ENCODE measurements at places on chromosomes 16 and 17.

GRCh38 chr17:3961564-3962047, 2.6 kb downstream of the ATP2A3 start:
- no peak for DNase-seq

GRCh38 chr16:84085773-84086172, 31.0 kb downstream of the MBTPS1 start:
- DNase-seq = no peak

DNA sequence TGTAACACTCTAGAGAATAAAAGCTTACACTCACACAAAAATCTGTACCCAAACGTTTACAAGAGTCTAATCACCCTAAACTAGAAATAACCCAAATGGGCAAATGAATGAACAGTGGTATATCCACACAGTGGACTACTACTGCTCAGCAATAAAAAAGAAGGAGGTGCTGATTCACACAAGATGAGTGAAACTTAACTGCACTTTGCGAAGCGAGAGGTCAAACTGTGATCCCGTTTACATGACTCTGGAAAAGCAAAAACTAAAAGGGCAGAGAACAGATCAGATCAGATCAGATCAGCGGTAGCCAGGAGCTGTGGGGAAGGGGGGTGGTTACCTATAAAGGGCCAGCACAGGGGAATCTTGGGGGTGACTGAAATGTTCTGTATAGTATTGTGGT, 113.4 kb downstream of the TRIM37 start:
- DNase-seq = no peak

GRCh38 chr17:36816907-36817288, 120.4 kb upstream of the LHX1 start:
- no peak for DNase-seq

GRCh38 chr17:80463784-80464400, 12.5 kb downstream of the NPTX1 start:
- DNase-seq = no peak

- DNase-seq = no peak
Measured at GRCh38 chr16:70391881-70392481, 45.3 kb downstream of the DDX19A start.

- no peak for DNase-seq
Measured at GRCh38 chr16:55062442-55062841, 131.8 kb downstream of the IRX5 start.

DNA sequence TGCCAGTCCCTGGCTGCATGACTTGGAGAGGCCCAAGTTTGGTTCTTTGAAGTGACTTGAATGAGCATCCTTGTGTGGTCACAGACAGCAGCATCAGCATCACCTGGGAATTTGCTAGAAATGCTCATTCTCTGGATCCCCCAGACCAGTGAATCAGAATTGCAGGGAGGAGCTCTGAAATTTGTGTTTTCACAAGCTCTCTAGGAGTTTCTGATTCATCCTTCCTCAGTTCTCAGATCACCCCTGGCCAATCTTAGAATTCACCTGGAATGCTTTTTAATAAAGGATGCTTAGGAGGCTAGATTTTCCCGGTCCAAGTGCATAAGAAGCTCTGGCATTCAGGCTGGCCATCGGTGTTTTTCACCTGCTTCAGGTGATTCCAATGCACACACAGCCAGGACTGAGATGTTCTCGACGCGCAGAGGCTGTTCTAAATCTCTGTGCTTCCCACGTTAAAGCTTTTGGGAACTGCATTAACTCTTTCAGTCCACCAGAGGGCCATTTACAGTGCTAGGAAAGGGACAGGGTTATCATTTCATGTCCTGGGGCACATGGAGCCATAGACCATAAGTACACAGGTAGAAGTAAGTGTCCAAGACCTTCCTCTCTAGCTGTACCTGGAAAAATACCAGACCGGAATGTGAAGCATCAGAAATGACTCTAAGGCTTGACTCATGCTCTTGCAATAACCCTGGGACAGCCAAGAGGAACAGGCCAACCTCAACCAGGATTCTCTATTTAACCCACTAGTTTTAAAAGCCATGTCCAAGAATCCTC, 85.7 kb upstream of the XYLT1 start:
- no peak for DNase-seq

GRCh38 chr16:86072328-86073102, 173.6 kb downstream of the IRF8 start:
- DNase-seq = no peak

GRCh38 chr16:81313701-81314602, 810 bp upstream of the GAN start:
- DNase-seq = no peak

- no peak for DNase-seq
Measured at GRCh38 chr16:73847090-73847489, 449.5 kb upstream of the PSMD7 start.

DNA sequence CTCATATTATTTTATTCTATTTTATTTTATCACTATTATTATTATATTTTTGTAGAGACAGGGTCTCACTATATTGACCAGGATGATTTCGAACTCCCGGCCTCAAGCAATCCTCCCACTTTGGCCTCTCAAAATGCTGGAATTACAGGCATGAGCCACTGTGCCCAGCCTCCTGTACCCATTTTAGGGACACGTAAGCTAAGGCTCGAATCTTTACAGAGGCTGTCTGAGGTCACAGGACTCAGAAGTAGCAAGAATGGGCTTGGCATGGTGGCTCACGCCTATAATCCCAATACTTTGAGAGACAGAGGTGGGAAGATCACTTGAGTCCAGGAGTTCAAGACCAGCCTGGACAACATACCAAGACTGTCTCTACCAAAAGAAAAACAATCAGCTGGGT, 12.7 kb upstream of the ABAT start:
- no peak for DNase-seq

DNA sequence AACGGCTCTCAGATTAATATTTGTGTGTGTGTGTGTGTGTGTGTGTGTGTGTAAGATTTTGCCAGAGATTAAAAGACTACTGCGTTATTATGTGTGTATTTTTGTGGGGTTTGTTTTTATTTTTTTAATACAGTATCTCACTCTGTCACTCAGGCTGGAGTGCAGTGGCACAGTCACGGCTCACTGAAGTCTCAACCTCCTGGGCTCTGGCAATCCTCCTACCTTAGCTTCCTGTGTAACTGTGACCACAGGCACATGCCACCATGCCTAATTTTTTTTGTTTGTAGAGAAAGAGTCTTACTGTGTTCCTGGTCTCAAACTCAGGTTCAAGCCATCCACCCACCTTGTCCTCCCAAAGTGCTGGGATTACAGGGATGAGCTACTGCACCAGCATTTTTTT, 87.2 kb downstream of the CYB561 start:
- DNase-seq = no peak

DNA sequence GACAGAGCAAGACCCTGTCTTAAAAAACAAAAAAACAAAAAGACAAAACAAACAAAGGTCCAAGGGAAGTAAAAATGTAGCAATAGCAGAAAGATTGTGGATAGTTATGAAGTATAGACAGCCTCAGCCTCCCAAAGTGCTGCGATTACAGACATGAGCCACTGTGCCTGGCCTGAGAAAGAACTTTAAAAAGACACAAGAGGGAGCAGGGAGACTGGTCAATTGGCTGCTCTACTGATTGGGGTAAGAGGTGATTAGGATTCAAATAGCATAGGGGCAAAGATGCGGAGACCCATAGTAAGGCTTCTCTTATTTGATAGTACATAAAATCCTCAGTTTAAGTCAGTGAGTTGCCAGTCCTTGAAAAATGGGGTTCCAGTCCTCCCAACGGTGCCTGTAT, 518.2 kb upstream of the GOT2 start:
- DNase-seq = no peak

DNA sequence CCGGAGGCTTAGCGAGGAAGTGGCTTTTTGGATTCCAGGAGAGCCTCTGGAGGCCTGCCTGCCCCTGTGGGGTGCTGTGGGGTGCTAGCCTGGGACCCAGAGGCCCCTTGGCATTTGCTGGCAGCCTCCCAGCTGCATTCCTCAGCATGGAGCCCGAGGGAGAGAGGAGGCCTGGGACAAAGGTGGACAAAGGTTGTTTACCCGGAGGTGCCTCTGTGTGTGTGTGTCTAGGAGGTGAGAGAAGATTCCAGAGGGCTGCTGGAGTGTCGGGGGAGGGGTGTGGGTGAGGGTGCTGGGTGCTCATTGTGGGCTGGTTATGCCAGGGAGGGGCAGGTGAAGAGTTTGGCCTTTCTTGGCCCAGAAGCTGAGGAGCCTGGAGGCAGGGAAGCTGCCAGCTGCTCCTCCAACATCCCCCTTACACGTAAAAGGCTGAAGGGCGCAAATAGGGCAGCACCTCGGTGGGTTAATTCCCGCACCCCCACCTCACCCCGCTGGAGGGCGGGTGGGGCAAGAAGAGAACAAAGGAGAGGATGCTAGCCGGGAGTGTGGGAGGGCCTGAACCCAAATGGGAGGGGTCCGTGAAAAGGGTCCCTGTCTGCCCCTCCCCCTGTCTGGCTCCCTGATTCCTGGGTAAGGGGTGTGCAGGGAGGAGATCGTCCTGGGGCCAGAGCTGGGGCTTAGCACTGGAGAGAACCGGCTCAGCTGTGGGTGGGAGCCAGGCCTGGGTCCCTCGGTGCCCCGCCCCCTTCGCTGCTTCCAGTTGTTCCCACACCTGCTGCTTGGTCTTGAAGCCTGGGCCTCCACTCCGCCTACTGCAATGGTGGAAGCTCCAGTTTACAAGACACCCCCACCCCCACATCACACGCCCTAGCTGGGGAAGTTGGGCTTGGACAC, 9.9 kb downstream of the HEXIM2 start:
- no peak for DNase-seq

DNA sequence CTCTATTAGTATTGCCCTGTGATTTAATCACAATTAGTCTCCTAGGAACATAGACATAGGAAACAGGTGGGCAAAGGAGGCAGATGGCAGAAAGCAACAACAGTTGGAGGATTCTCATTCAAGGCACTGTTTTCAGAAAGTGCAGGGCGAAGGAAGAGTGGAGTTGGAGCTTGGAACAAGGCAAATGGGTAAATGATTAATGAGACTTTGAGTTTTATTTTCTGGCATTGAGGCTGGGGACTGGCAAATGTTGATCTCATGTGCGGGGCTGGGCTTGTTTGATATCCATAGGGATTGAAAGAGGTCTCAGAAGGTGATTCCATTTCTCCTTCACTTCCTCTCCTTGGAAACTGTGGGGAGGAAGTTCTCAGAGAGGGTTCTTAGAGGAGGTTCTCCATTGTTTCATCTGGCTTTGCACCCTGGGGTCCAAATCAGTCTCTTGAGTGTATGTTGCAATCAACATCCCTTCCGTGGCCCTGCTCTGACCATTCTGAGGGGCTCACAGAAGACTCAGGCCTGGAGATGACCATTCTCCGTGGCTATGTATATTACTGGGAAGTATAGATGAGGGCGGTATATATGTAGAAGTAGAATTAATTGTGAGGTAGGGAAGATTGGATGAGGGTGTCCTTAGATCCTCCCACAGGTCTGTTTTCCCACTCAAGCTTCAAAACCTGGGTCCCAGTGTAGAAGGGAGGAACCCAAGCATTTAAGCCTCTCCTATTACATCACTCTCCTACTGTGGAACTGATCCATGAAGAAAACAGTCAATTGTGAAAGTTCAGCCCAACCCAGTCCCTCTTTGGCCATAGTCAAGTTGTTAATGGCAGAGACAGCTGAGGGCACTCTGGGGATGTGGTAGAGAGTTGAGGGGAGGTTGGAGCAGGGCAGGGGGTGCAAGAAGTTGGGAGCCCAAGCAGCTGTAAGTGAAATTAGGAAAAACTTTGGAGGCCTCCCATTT, 36.5 kb upstream of the SRSF1 start:
- no peak for DNase-seq

DNA sequence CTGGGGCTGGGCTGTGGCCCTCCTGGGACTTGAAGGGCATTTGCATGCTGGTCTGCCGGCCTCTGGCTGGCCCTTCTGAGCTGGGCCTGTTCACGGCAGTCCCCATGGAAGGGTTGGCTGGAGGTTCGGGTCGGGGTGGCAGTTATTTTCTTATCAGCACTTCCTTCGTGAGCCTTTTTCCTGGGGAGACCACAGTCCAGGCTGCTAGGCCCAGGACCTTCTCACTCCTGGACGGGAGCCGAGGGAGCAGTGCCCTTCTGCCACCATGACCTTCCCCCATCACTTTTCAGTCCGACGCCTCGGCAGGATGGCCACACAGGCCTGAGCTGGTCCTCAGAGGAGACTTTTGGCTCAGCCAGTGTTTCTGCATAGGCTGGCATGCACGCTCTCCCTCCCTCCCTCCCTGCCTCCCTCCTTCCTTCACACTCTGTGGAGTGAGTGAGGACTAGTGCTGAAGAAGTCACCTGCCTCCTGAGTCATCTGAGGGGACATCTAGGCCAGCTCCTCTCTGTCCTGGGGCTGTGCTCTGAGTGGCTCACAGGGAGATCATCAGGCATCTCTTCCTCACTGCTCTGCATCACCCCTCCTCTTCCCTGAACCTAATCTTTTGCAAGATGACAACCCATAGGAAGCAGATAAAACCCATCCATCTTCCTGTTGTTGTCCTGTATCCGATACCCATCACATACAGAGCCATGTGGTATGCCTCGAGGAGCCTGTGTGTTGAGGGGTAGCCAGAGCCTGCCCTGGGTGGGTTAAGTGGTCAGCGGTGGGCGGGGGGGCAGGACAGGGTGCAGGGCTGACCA, 109.7 kb downstream of the RAP1GAP2 start:
- DNase-seq = no peak

DNA sequence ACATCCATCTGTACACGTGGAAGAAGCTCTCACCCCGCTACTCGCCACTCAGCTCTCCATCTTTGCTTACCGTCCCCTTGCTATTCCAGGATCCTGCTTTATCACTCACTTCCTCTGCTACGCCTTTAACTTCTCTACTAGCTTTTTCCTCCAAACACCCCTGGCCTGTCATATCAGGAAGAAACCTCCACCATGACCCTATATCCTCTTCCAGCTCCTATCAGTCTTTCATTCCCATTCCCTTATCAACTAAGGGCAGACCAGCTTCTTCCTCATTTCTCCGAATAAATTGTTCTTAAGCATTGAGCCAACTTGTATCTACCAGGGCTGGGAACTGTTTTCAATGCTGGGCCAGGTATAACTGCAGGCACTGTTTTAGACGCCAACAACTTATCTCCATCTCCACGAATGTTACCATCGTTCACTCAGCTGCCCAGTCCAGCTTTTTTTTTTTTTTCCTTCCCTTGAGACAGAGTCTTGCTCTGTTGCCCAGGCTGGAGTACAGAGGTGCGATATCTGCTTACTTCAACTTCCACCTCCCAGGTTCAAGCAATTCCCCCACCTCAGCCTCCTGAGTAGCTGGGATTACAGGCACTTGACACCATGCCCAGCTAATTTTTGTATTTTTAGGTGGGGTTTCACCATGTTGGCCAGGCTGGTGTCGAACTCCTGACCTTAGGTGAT, 4.3 kb downstream of the IQCK start:
- no peak for DNase-seq

DNA sequence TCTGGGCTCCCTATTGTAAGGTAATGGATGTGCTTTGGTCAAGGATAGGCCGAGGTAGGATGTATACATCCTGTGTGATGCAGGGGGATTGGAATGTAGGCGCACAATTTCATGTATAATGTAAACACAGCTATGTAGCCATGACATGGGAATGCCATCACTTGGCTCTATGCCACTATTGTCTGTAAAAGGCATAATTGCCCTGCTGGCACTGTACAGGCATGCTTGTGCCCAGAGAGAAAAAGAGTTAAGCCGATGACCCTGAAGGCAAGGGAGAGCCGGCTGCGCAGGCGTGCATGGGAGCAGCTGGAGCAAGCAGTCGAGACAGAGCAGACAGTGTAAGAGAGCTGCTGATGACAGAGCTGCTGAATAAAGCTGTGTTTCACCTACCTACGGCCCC, 212.5 kb upstream of the CPHXL start:
- no peak for DNase-seq

GRCh38 chr16:87006789-87007745, 310.1 kb downstream of the C16orf95 start:
- no peak for DNase-seq

- DNase-seq = no peak
Measured at GRCh38 chr17:50076591-50077235, 18.4 kb upstream of the PDK2 start.
